Lower leg skin (tissue), 4 donors: ENCODE measurements at places on chromosomes 11 and 22. TPM values are rescaled to one million over a fixed set of nuclear protein-coding genes. Genes with fewer than 3 reads are reported as not detected.

Gene TP53AIP1
- 17.3 TPM for total RNA-seq

Gene KRTAP5-2
- not detected for total RNA-seq

DNA sequence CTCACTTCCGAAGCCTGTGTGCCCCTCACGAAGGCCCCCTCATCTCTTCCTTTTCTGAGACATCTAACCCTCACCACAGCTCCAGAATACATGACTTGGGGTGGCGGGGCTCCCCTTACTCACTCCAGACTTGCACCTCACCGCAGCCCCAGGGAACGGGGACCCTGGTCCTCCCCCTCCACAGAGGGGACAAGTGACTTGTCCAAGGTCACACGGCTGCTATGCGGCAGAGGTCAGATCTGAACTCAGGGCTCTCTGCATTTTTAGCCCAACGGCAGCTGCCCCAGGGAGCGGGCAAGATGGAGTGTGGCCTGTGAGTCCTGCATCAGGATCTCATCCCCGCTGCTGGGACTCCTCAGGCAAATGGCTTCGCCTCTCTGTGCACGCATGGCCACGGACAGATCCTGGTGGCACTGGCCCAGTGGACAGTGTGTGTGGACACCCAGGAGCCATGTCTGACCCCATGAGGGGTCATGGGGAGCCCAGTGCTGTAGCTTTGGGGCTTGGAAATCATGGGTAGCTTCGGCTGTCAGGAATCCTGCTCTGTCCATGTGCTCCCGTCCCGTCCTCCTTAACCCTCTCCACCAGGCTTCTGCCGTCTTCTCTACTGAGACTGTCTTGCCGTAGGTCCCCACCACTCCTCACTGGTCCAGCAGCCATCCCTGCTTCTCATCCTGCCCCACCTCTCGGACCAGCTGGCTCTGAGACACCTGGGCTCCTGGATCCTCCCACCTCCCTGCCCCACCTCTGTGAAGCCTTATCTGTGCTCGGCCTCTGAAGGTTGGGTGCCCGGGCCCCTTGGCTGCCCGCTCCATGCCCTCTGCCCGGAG is 48.0 kb upstream of the CARS1 start:
- peak; percentile 81 for DNase-seq

Gene ZNF280A
- total RNA-seq, result not detected

Gene MYOD1
- not detected for total RNA-seq

DNA sequence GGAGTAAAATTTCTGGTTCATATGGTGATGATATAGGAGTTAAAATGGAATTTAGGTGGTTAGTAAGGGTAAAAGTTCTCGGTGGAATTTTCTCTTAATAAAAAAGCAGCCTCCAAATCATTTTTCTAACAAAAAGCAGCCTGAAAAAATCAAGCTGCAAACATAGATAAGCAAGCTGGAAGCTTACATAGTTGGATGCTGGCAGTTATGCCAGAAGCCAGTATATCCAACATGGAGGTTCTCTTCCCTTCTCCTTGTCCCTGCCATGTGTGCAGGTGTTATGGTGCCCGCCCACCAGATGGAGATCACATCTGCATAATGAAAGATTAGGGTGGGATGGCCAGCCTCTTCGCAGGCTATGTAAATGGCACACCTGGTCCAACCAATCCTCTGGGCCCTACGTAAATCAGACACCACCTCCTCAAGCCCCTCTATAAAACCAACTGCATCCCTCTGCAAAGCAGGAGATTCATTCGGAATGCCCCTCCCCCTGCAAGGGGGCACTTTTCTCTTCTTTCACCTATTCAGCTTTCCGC is 22.4 kb downstream of the PIWIL3 start:
- DNase-seq, result no peak

GRCh38 chr11:14093065-14093464 is 130.5 kb downstream of the SPON1 start:
- no peak for DNase-seq

GRCh38 chr22:46256358-46256958 is 6.4 kb upstream of the CDPF1 start:
- no peak for DNase-seq

DNA sequence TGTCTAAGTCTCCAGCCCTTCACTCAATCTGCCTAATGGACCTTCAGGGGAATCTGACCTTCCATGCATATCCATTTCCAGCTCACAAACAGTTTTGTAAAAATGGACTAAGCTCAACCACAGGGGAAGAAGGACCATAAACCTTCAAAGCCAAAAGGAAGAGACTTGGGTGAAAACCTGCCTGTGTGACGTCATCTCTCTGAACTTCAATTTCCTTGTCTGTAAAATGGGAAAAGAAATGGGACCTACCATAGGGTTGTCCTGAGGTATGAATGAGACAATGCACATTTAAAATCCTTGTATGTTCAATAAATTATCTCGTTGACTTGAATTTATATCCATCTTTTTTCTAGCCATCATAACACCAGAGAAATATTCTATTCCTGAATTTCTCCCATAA is 370.7 kb downstream of the INSC start:
- no peak for DNase-seq

Gene UPK3A
- total RNA-seq, result not detected

- no peak for DNase-seq
These were observed 4.6 kb downstream of the MYH9 start for GRCh38 chr22:36383110-36383581.

DNA sequence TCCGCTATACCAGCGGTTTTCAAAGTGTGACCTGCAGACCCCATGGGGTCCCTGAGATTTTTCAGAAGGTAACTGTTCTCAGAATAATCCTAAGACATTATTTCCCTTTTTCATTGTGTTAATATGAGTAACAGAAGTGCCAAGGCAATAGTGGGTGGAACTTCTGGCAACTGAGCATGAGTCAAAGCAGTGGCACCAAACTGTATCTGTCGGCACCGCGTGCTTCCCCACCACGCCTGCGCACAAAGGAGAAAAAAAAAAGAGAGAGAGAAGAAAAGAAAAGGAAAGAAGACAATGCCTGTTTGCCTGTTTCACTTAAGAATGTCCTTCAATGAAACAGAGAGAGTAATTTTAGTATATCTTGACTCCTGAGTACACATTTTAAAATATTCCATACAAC is 679.9 kb downstream of the OPCML start:
- DNase-seq, result no peak

DNA sequence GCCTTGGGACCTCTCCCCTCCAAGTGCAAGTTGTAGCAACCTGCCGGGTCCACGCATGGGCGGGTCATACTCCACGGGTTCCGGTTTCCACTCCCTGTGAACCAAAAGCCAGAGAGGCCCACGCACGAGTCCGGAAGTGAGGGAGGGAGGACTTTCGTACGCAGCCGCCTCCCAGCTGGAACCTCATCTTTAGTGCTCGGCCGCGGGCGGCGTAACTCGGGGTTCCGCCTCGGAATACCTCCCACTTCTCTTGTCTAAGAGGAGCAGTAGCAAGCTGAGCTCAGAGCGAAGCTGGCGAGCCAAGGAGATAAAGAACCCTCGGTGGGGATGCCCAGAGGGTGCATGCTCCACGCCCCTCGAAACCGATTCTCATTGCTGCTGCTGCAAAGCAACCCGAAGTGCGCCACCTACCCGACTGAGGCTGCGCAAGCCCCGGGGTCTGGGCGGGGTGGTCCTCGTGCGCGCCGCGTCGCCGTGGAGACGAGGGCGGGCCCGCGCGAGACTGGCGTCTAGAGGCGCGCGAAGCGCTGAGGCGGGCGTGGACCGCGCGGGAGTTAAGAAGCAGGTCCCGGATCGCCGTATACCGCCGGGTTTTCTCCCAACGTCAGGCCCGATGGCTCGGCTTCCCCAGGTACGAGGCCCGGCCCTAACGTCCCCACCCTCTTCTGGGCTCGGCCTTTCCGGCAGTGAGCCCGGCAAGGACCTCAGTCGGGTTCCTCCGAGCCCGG is at the start of gene SFI1:
Gene SFI1 (plus strand): TSS at position 530 of the 728 bp plus-strand sequence. CDS start 11,749 bp downstream, outside the sequence.
- peak; percentile 88 for DNase-seq

Gene NAA40
- total RNA-seq, result 3.0 TPM

GRCh38 chr11:94671553-94672366 is 96.4 kb upstream of the AMOTL1 start:
- DNase-seq, result no peak

DNA sequence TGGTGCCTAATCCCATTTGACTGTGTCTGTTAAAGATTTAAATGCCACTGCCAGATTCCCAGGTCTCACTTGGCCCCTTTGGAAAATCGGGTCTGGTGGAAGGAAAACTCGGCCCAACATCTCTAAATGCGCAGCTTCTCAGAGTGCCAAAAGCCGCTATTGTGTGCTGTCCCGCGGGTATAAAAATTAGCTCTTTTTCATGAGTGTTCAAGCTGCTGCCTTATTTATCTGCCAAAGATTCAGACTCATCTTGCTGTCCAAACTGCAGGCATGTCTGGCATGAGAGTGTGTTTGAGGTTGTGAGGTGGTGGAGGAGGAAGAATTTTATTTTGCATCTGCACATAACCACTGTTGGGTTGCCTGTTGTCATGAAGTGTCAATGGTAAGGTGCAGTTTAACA is 91.4 kb downstream of the NELL1 start:
- no peak for DNase-seq
